ENCODE measurements at places on chromosomes 16 and 17. TPM values are rescaled to one million over a fixed set of nuclear protein-coding genes. Genes with fewer than 3 reads are reported as not detected.
A peak's percentile ranks its signal among the peaks of the same experiment; 100 is the strongest.

GRCh38 chr17:29827179-29827578, 102.8 kb downstream of the SSH2 start:
- H3K36me3 ChIP-seq: no peaks in the 10 kb centered on the region
- H3K27ac ChIP-seq: no peak overlapping the region
- no peaks in the 10 kb centered on the region for H3K27me3 ChIP-seq
- H3K4me1 ChIP-seq: peaks cover 5% of the 10 kb centered on the region
- no peak overlapping the region for H3K4me3 ChIP-seq
- no peak for DNase-seq

Gene SP6
- total RNA-seq: not detected

Gene SCGB1C2
- not detected for total RNA-seq

DNA sequence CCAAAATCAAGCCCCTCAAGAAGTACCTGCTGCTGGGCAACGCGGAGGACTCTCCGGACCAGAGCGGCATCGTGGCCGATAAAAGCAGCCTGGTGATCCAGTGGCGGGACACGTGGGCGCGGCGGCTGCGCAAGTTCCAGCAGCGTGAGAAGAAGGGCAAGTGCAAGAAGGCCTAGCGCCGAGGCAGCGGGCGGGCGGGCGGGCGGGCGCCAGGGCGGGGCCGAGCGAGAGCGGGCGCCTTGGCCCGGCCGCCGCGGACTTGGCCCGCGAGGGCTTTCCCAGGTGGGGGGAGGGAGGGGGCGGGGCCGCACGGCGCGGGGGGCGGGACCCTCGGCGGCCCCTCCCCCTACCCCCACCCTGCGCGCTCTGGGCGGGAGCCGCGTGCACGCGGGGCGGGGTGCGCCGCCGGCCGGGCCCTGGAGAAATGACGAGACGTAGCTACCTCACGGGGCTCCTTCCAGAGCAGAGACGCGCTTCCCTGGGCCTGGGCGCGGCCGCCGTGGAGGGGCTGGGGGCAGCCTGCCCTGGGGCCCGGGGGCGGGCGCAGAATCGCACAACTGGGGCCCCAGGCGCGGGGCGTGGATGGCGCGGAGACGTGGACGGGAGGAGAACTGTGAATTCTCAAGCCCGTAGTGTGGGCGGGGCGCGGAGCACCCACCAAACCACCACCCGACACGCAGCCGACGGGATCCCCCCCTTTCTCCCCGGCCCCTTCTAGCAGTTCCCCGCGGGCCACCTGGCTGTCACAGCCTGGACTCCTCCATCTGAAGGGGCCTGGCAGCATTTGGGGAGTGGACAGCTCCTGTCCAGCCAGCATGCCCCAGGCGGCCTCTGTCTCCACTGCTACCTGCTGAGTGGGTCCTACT, 218.7 kb downstream of the NTN1 start:
- H3K36me3 ChIP-seq: no peaks in the 10 kb centered on the region
- no peak overlapping the region for H3K27ac ChIP-seq
- DNase-seq: peak; percentile 71

GRCh38 chr17:39674702-39675389, 6.6 kb downstream of the PNMT start:
- peaks cover 5% of the 10 kb centered on the region for H3K27me3 ChIP-seq
- peaks cover 43% of the 10 kb centered on the region for H3K4me1 ChIP-seq
- H3K36me3 ChIP-seq: no peaks in the 10 kb centered on the region
- no peak for DNase-seq
- peak overlapping the region; percentile 61 for H3K27ac ChIP-seq

- H3K4me3 ChIP-seq: no peak within 1 kb of the TSS
- no peak within 1 kb of the TSS for H3K27ac ChIP-seq
- H3K27me3 ChIP-seq: peaks cover 81% of the 10 kb centered on the region
- peaks cover 1% of the 10 kb centered on the region for H3K4me1 ChIP-seq
Measured at GRCh38 chr16:66427036-66427860, at the start of gene BEAN1. Gene BEAN1 (plus strand): TSS chr16:66427295. CDS start chr16:66437677, 10,382 bp downstream.

Gene NSMCE1
- total RNA-seq: 75.9 TPM

DNA sequence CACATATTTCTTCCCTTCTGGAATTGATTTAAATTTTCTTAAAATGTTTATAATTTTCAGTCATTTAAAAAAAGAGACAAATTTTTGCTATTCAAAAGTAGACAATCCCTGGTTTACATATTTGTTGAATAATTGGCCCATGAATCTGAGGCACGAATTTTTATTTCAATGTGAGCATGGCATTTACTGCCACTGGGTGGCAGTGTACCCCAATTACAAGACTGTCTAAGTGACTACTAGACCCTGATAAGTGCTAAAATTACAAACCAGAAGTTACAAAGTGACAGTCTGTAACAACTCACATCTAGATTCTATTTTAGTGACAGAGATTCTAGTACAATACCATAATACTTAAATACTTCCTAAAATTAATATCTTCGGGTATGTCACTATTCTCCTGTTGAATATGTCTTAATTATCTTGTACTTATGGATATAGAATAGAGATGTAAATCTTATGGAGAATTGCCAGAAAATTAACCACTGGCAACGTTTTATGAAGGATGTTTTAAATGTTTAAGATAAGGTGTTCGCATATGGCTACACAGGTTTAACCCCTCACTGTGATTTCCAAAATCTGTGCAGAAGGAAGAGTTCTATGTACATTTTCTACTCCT, 235.8 kb downstream of the MAP2K4 start:
- no peak for DNase-seq
- no peaks in the 10 kb centered on the region for H3K27me3 ChIP-seq
- H3K27ac ChIP-seq: no peak overlapping the region
- no peaks in the 10 kb centered on the region for H3K36me3 ChIP-seq
- H3K4me1 ChIP-seq: no peaks in the 10 kb centered on the region
- no peak overlapping the region for H3K4me3 ChIP-seq

- H3K4me3 ChIP-seq: peak overlapping the region; percentile 82
- peak overlapping the region; percentile 87 for H3K27ac ChIP-seq
- DNase-seq: no peak
- H3K36me3 ChIP-seq: peaks cover 15% of the 10 kb centered on the region
Measured at GRCh38 chr16:30121741-30122571, 1.1 kb downstream of the MAPK3 start.

GRCh38 chr16:67708368-67708771, 10.7 kb downstream of the GFOD2 start:
- no peaks in the 10 kb centered on the region for H3K27me3 ChIP-seq
- no peak overlapping the region for H3K27ac ChIP-seq
- no peak for DNase-seq
- H3K36me3 ChIP-seq: peaks cover 2% of the 10 kb centered on the region

Gene SDK2
- 0.09 TPM for total RNA-seq

- H3K4me3 ChIP-seq: peak overlapping the region; percentile 93
- peaks cover 28% of the 10 kb centered on the region for H3K36me3 ChIP-seq
- H3K27ac ChIP-seq: peak overlapping the region; percentile 86
- H3K4me1 ChIP-seq: peaks cover 30% of the 10 kb centered on the region
- DNase-seq: no peak
Measured at GRCh38 chr16:54237-54581, 581 bp downstream of the SNRNP25 start.
